ENCODE measurements at places on chromosomes 1 and 21.

DNA sequence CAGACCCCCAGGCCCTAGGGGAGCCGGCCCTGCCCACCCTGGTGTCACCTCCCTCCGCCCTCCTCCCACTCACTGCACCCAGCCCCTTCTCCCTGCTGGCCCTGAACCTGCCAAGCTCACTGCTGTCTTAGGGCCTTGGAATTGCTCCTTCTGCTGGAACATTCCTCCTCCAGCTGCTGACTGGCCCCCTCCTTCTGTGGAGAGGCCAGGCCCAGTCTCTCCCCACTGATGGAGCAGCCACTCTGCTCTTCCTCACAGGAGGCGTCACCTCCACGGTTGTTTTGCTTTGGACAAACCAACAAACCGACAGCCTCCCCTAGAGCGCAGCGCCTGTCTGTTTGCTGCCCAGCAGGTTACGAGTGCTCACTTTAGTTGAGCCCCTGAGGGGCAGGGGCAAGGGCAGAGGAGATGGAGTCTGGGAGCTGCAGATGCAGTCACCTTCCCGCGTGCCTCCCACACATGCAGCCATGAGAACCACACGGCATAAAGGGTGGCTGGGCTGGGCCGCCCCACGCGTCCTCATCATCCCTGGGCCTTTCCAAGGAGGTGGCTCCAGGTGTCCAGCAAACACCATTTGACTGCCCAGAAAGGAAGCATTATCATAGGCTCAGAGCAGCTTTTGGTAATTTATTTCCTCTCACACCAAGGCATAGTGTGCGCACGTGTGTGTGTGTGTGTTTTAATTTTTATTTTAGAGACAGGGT, 9.4 kb downstream of the OXCT2 start:
- DNase-seq, result no peak

DNA sequence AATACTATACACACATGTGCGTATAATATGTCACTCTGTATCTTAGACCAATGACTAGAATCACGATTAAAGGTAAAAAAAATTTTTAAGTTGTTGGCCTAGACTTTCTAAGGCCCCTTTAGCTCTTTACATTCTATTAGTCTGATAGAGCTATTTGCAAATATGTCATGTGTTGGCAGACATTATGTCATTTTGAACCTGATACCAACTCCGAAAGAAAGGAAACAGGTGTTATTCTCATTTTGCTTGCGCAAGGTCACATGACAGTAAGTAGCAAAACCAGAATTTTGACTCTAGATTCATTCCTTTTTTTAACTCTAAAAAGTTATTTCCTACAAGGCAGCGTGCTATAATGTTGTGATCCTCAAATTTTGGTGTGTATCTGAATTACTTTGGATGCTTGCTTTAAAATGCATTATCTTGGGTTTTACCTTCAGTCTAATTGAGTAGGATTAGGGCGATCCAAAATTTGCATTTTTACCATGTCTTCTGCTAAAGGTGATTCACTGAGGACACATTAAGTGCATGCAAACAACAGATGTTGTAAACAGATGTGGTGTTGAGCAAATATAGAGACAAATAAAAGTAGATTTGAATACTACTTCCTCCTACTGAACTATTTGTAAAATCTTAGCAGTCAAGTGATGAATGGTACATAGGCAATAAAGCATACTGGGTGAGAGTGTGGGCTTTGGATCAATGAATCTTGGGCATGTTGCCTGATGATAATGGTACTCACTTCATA, 63.5 kb upstream of the KIAA1614 start:
- DNase-seq, result no peak

DNA sequence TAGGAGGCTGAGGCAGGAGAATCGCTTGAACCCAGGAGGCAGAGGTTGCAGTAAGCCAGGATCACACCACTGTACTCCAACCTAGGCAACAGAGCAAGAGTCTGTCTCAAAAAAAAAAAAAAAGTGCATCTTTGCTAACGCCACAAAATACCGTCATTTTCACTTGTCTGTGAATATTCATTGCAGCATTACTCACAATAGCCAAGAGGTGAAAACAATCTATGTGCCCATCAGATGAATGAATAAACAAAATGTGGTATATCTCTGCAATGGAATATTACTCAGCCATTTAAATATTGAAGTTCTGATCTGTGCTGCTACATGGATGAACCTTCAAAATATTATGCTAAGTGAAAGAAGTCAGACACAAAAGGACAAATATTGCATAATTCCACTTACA, 7.9 kb upstream of the TIAM1 start:
- DNase-seq, result peak; percentile 30

GRCh38 chr1:235052067-235053008, 76.3 kb downstream of the TOMM20 start:
- no peak for DNase-seq

DNA sequence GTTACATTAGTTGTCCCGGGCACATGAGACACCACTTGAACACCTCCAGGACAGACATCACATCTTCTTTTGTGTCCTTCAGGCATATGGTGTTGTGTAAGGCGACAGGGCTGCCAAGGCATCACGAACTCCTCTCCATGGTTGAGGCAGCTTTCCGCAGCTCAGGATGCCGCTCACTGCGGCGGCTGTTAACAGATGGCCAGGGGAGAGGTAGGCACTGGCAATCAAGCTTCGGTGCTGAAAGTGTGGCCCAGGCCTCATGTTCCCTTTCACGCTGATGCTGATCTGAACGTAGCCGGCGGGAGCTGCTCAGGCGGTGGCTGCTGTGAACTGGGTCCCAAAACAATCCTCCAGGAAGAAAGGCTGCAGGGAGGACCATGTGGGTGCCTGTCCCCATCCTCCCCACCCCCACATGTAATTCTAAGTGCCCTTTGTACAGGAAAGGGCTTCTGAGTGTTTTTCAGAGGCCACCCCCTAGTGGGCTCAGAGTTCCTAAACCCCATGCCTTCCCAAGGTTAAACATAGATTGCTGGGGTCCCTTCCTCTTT, 287.1 kb upstream of the AJAP1 start:
- DNase-seq, result no peak

DNA sequence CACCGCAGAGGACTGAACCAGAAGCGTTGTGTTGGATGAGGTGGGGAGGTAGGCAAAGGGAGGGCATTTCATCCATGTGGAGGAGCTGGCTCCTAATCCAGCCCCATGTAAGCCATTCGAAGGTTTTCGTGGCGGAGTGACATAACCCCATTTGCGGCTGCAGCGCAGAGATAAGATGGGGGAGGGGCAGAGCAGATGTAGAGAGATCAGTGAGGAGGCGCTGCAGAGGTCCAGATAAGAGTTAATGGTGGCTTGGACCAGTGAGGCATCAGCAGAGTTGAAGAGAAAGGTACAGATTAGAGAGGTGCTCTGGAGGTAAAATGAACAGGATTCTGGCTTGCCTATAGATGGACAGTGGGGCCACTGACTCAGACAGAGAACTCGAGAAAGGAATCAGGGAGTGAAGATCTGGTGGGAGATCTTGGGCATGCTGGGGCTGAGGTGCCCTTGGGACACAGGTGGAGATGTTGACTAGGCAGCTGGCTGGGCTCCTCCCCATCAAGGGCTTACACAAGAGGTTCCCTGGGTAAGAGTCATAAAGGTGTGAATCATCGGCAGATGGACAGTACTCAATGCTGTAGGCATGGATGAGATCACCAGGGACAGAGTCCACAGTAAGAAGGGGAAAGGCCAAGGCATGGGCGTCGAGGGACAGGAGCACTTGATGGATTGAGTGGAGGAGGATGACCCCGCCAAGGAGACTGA, 7.8 kb upstream of the PTPRF start:
- peak; percentile 40 for DNase-seq

DNA sequence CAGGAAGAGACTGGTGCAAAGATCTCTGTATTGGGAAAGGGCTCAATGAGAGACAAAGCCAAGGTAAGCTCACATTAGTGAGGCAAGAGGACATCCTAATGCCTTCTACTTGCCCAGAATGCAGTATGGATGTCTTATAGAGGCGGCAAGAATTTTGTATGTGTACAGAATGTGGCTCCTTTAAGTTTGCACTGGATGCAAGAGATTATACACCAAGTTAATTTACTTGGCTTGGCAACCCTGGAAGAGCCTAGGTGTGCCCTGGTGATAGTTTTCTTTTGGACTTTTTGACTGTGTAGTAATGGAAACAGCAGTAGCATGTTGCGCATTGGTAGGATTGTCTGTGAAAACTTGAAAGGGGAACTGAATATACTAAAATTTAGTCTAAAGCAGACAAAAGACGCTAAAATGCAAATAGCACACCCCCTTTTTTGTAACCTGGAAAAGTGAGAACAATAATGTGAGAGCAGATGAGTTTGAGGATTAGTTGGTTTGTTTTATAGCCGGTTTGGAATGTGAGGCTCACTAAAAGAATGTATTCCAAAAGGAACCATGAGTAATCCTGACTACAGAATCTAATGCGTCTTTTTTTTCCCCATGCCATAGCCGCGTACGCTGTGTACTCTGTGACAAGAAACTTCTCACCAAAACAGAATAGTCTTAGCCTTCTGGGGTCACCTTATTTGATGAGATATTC, 18.1 kb downstream of the KHDRBS1 start:
- no peak for DNase-seq

DNA sequence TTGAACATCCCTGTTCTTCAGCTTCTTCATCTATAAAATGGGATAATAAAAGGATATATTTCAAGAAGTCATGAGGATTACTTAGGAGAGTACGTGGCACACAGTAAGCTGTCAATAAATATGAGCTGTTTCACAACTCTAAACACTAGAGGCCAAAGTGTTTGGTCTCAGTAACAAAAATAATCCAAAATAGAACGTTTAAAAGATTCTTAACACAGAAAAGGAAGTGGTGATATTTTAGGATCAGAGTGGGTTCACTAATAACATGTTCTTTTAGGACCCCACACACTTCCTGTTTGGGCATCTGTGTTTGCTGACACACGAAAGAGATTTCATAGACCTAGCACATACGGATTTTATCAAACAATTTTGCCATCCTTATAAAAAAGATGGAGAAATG, 32.9 kb downstream of the TNFSF18 start:
- no peak for DNase-seq

DNA sequence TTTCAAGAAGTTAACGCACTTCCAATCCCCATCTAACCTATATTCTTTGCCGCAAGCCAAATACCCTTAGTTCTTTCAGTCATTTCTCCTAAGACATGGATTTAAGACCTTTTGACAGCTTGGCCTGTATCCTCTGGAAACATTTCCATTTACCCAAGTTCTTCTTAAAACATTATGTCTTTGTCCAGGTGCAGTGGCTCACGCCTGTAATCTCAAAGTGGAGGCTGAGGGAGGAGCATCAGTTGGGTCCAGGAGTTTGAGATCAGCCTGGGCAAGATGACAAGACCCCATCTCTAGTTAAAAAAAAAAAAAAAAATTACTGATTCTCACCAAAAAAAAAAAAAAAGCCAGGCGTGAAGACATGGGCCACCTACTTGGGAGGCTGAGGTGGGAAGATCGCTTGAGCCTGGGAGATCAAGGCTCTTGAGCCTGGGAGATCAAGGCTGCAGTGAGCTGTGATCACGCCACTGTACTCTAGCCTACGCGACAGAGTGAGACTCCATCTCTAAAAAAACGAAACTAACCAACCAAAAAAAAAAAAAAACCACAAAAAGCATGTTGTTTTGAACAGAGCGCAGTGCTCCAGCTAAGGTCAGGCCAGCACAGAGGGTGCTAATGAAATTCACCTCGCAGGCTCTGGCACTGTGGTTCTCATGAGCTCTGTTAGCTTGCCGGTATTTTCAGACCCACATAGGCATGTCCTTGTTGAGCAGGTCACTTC, 36.0 kb downstream of the NUAK2 start:
- DNase-seq, result no peak

DNA sequence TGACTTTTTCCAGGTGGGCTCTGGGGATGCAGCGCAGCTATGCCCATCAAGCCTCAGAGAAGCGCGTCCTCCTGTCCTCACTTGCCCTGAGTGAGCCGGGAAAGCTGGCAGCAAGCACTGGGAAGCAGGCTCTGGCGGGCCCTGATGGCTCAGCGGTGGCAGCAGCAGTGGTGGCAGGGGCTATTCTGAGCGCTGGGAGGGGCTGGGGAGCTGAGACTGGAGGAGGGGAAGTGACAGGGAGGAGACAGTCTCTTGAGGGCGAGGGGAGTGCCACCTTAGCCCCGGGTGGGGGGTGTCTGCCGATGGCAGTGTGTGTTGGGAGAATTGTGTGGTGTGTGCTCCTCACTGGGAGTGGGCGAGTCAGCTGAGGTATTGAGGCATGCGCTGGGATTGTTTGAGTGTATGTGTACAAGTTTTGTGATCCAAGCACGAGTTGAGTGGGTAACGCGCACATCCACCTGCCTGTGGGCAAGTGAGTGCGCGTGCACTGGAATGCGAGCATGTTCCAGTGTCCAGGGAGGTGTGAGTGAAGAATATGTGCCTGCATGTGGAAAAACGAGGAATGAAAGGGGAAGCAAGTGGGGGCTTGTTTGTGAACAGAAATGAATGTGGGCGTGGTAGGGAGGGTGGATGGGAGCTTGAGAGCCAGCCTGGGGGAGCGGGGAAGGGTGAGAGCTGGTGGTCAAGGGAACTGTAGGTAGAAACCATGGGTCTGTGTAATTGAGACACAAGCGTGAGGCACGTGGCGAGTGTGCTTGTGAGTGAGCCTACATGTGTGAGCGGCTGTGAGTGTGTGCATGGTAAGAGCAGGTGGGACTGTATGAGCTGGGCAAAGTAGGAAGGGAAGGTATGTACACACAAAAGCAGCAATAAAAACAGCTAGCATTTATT, 2.9 kb upstream of the FOXO6 start:
- DNase-seq, result no peak

DNA sequence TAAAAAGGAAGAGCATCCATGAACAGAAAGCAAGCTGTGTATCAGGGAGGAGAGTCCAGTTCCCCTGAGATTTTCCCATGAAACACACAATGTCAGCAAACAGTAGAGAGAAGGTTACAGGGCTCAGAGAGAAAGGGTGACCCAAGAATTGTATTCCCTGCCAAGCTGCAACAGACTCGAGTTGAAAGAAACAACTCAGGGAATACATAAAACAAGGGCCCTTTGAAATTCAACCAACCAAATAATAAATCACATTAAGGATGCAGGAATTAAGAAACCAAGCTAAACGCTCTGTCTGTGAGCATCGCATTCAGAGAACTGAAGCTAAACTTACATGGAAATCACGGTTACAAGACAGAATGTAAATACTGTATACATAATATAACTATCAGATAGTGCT, 20.2 kb downstream of the S100A16 start:
- DNase-seq, result no peak

DNA sequence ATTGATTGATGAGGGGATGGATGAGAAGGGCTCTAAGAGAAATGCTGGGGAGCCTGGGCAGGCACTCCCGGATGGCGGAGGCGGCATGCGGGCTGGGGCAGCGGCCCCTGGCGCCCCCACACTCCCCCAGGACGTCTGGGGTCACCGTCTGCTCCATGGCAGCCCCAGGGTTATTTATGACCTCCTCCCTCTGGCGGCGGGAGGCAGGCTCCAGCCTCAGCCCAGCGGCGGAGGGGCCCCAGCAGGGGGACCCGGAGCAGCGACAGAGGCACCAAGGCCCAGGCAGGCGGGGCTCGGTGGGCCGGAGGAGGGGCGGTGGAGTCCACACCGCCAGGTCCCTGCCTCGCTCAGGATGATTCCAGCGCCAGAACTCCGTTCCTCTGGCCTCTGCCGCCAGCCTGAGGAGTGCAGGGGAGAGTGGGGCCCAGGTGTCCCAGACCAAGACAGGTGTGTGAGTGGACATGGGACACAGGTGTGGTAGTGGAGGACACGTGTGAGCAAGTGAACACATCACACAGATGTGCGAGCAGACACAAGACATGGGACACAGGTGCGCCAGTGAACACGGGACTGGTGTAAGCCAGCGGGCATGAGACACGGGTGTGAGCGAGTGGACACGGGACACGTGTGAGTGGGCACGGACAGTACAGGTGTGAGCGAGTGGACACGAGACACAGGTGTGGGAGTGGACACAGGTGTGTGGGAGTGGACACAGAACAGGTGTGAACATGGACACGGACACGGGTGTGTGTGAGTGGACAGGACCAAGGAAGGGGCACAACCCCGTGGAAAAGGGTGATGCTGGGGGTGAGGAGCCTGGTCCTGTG, 2.5 kb upstream of the SAMD11 start:
- peak; percentile 46 for DNase-seq
